ENCODE measurements at places on chromosomes 13 and 19. TPM values are rescaled to one million over a fixed set of nuclear protein-coding genes. Genes with fewer than 3 reads are reported as not detected.

DNA sequence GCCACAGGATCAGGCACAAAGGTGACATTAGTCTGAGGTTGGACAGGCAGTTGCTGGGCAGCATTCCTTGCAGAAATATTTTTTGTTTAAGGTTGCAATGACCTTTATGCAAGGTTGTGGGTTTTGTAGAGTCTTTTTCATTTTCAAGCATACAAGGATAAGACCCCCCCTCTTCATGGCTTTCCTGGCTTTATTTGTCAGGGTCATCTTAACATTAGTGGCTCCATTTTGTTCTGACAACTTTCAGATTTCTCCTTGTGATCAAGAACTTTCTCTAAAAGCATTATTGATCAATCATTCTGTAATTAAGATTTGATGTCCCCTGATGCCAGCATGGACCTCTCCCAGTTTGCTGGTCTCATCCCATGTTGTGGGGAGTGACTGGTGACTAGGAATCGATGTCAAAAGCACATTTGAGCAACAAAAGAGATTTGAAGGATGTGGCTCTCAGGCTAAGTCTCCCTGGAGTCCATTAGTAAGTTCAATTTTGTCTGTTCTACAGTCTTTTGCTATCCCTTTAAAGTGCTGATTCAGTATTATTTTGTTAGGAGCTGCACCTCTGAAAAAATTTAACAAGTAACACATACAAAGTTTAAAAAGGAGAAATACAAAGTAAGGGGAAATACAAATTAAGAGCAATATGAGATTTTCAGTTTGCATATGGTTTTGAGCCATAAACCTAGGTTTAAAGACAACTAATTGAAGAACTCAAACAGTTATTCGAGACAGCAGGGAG, 5.3 kb downstream of the CARD8 start:
- no peak for DNase-seq

GRCh38 chr13:52707375-52707774, 32.2 kb downstream of the CNMD start:
- no peak for DNase-seq

GRCh38 chr19:51114087-51114729, 6.0 kb upstream of the CTU1 start:
- DNase-seq, result peak; percentile 33

The DMKN gene
- 0.97 TPM for total RNA-seq

- no peak for DNase-seq
These were observed 181.9 kb downstream of the PCDH9 start for GRCh38 chr13:67048084-67048820.

GRCh38 chr13:41065078-41065477, 3.8 kb downstream of the WBP4 start:
- no peak for DNase-seq

The LENG9 gene
- 7.2 TPM for total RNA-seq

DNA sequence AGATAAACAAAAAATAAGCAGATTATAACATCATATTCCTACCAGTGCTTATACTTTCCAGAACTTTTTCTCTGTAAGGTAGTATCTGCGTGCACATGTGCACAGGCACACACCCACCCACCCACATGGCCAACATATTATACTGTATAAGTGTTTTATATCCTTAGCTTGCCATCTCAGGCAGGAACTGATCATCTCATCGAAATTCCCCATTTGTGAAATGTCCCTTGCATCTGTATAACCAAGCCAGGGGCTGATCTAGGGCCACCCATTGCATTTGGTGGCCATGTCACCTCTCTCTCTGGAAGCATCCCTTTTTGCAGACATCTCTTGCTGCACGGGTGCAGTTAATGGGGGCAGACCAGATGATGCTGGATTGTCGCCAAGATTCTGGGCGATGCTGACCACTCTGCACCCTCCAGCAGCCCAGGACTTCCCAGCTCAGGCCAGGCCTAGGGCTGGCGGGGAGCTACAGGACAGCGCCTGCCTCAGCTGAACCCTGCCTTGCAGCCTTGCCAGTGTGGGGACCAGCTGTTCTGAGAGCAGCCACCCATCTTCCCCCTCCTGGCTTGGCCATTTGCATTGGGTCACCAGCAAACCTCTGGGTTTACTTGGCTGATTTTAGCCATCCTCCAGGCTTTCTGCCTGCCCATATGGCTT, 95.9 kb downstream of the SLC7A1 start:
- DNase-seq, result no peak

The ZNF433 gene
- 0.38 TPM for total RNA-seq

The C3 gene
- 1.5 TPM for total RNA-seq

GRCh38 chr19:46426506-46427162, 2.1 kb downstream of the PNMA8C start:
- no peak for DNase-seq
